Activated CD4-positive, alpha-beta T cell treated with anti-CD3 and anti-CD28 coated beads, Interleukin-2, amount 10 ng/mL, durations not matched to agents 24 days and 14 days (primary cell): ENCODE measurements at places on chromosomes 3 and 15. TPM values are rescaled to one million over a fixed set of nuclear protein-coding genes. Genes with fewer than 3 reads are reported as not detected.
A peak's percentile ranks its signal among the peaks of the same experiment; 100 is the strongest.

- no peak for DNase-seq
Observed at GRCh38 chr15:23482228-23482627, 35.2 kb upstream of the GOLGA6L2 start.

- no peak for DNase-seq
Observed at GRCh38 chr15:64026591-64026990, 19.7 kb downstream of the DAPK2 start.

DNA sequence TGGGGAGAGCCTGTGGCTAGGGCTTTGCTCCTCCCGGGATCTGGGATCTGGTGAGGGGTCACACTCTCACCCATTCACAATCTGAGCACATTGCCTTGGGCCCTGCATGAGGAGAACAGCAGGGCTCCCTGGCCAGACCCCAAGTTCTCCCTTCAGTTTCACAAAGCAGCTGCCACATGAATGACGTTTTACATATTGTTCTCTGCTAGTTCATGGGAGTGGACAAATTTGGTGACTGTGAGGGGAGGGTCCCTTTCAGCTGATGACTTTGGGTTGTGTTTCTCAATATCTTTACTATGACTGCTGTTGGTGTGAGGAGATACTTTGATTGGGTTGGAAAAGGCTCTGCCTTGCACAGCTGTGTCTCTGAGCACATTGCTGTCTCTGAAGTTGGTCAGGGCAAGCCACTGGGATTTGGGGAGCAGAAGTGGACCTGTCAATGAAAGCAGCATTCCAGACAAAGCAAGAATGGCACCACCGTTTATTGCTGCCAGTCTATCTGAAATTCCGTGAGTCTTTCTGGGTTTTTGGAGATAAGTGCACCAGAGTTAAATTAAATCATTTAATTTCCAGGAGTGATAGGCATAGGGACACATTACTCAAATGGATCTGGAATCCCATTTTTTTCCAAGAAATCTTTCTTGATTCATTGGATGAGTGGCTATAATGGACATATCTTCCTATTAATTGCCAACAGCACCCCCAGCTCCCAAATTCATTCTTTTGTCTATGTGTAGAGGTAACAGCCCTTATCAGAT lies 10.3 kb downstream of the TIMP4 start:
- no peak for DNase-seq

GRCh38 chr3:55017876-55018275 lies 90.0 kb upstream of the LRTM1 start:
- no peak for DNase-seq

DNA sequence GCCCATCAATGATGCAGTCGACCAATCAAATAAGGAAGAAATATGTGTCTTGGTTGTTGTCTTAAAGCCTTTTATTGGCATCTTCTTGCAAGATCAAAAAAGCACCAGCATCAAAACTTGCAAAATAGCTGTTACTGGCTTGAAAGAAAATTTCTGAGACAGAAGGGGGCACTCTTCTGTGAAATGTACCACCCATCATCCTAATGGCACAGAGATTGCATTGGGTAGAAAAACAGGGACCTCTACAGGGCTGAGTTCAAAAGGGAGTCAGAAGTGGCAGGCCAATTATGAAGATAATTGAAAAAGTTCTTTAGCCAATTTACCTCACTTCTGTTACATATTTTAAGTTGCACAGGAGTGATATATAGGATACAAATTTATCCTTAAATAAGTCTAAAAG lies 122.3 kb upstream of the GPR149 start:
- DNase-seq, result no peak

DNA sequence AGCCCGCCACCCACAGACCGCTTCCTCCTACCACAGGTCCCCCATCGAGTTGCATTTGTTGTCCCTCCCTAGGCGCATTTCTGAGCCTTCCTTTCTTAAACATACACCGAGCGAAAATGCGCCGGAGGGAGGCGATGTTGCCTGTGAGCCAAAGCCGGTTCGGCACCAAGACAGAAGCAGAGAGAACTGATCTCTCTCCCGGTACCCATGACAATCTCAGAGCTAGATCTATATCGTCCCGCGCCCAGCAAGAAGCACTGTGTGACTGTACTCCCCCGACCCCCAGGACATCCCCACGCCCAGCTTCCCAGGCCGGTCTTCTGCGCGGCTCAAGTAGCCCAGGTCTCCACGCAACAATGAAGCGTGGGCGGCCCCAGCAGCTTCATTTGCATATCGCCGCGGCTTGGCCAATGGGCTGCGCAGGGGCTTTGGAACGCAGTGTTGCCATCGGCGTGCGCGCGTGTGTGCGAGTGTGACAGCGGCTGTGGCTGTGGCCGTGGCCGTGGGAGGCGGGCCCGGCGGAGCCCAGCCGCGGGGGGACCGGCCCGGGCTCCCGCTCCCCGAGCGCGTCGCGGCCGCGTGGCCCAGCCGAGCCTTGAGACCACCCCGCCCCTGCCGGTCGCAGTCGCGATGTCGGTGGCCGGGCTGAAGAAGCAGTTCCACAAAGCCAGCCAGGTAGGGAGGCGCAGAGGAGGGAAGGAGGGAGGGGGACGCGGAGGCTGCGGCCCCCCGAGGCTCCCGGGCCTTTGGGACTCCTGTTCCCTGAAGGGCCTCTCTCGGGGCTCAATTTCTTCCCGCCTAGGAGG lies at the start of gene SH3GL3:
TSS of gene SH3GL3 (plus strand) at position 438 of the 806 bp plus-strand sequence. CDS start at position 631, 193 bp downstream.
- peak; percentile 89 for DNase-seq

GRCh38 chr3:56986347-56986746 lies 74.1 kb upstream of the SPATA12 start:
- DNase-seq, result no peak

GOLGA6D gene
- total RNA-seq, result not detected in 2 replicates

DNA sequence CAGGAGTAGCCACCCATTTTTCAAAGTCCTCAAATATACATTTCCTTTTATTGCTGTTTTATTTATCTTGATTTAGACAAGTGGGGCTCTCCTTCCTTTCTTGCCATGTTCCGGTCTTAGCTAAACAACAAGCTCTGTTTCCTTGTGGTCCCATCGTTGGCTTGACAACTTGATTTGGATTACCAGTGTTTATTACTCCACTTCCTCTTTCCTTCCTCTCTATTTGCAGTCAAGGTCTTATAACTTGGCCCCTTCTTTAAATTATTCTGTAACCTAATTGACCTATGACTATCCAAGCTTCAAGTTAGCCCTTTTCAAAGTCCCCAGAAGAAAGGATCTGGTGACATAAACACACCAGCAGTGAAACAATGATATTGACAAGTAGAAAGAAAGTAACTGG lies 130.6 kb upstream of the STT3B start:
- DNase-seq, result no peak

LTF gene
- not detected in 2 replicates for total RNA-seq

- DNase-seq, result peak; percentile 53
Observed at GRCh38 chr3:179321668-179322285, 1.1 kb upstream of the ZNF639 start.

- DNase-seq, result no peak
Observed at GRCh38 chr15:38631119-38632075, 66.8 kb upstream of the RASGRP1 start.

- no peak for DNase-seq
Observed at GRCh38 chr3:122936335-122936734, 91.2 kb downstream of the SEMA5B start.

DNA sequence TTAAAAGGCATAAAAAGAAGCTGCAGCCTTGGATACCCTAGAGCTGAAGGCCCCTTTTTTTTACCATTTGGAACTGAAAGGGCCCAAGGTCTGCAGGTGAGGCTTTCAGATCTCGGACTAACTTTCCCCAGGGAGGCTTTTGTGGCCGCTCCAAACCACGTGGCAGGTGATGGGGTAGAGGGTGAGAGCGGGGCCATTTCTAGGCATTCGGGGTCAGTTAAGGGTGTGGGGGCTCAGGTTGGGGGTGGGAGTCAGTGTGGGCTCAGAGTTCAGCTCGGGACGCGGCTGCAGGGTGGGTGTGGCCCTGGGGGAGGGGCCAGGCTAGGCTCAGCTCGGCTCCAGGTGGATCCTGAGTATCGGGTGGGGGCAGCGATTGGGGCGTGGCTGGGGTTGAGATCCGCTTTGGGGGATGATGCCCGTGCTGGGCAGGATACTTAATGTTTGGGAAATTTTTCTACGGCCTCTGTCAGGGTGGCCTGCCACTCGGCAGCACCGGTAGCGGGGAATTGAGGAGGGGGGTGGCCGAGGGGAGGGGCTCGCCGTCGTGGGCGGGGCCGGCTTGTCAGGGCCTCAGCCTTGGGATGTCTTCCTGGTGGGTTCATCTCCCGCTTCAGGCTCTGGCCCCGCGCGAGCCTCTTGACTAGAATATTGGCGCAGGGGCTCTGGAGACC lies 2.5 kb downstream of the KLF13 start:
- DNase-seq, result peak; percentile 83

FAM131A gene
- total RNA-seq, result 8.6 and 8.7 TPM in 2 replicates

DNA sequence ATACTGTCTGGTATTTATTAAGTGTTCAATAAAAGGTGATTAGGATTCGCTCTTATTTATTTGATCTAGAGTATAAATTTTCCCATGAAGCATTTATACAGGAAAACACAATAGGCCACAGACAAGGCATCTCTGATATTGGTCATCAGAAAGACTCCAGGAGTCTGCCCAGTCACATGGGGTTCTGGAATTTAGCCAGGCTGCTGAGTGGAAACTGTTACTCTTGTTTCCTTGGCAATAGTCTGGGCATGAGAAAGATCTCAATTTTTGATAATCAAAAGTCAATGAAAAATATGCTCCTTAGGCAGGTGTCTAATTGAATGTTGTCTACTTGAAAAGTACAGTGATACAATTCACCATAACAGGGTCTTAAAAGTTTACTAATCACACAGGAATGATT lies 161.2 kb downstream of the FRMD5 start:
- no peak for DNase-seq
